ENCODE measurements at places on chromosomes 6 and 20.

DNA sequence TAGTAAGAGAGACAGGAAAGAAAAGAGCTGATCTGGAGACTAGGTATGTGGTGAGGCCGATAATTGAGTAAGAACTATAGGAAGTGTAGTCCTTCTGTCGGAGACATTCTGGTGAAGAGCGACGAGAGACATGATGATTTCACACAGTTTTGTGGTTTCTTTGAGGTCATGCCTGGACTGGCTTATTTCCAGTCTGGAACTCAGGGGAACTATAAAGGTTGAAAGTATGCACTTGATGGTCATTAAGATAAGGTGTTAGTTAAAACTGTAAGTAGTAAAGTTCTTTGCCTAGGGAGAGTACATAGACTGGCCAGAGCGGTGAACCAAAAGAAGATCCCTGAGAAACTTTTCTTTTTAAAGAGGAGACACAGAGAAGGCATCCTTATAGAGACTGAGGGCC, 68.8 kb downstream of the RFX6 start:
- no peak for DNase-seq

- DNase-seq: no peak
Observed at GRCh38 chr20:51027035-51027795, 4.3 kb upstream of the KCNG1 start.

GRCh38 chr6:79167931-79168694, 66.4 kb downstream of the HMGN3 start:
- no peak for DNase-seq

DNA sequence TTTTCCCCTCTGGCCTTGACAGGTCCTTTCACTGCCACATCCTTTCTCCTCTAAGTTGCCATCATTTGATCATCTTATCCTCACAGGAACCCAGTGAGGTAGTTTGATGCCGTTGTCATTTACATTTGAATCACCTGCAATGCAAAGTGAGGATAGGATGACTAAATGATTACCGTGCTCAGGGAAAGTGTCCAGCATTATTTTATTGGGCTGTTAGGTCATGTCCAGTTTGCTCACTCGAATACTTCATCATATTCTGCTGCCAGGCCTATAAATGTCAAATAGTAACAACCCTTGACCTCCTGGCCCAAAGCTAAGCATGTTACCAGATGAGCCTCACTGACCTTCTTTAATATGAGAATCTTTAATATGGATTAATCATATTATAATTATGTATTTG, 1068.7 kb upstream of the FLRT3 start:
- DNase-seq: no peak

GRCh38 chr6:110933912-110934311, 24.6 kb upstream of the GTF3C6 start:
- DNase-seq: no peak

DNA sequence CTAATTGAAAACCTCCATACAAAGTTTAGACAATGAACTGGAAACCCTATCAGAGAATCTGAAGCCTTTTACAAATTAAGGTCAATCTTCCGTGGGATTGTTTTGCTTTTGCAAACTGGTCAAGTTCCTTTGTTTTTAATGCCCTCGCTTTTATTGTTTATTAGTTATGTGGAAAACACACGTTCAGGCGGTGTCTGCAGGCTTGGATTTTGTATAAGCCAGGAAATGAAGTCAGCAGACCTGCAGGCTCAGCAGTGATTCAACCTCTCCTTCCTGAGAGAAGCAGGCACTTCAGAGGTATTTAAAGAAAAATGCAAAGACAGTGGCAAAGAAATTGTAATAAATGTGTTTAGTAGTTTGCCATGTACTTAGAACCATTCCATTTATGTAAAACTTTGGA, 103.4 kb upstream of the PDE10A start:
- no peak for DNase-seq

GRCh38 chr6:9647071-9647445, 767.8 kb downstream of the TFAP2A start:
- no peak for DNase-seq

GRCh38 chr20:11355345-11355744, 562.3 kb upstream of the BTBD3 start:
- no peak for DNase-seq

- DNase-seq: no peak
Observed at GRCh38 chr6:53834132-53834531, 39.3 kb downstream of the LRRC1 start.

- DNase-seq: no peak
Observed at GRCh38 chr6:132414761-132415160, 13.5 kb upstream of the MOXD1 start.

DNA sequence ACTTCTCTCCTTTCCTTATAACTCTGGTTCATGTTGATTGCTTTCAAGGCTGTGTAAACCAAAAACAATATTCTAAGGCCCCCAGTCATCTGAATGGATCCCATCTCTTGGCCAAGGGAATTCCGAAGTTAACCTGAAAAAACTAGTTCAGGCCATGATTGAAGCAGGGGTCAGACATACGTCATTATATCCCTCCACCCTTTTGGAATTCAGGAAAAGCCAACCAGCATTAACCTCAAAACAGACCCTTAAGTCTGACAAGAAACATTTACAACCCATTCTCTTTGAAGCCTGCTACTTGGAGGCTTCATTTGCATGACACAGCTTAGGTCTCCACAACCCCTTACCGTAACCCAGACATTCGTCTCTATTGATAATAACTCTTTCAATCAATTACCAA, 39.7 kb downstream of the SLC26A8 start:
- no peak for DNase-seq

- peak; percentile 83 for DNase-seq
Observed at GRCh38 chr6:52361945-52362442, at the start of gene PAQR8. TSS of gene PAQR8 (plus strand) at chr6:52362151. CDS start at chr6:52403214, 41,063 bp downstream.

GRCh38 chr20:15653396-15654207, 919.6 kb downstream of the KIF16B start:
- DNase-seq: no peak

DNA sequence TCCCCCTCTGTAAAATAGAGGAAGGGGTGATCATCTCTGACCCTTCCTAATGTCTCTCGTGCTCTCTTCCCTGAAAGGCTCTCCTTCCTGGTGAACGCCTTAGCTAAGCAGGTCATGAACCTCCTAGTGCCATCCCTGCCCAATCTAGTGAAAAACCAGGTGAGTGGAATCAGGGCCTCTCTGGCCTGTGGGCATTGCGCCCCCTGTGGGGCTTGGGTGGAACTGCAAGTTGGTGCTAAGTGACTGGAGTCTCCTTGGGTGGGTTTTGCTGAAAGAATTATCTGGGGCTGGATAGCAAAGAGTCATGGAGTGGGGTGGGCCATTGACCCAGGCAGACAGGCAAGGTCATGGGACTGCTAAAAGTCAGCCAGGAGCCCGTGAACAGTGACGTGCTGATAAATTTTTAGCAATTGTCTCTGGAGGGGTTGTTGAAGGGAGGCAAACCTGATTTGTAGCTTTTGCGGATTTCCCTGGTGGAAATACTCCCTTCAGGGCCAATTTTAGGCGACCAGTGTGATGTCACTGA, 8.9 kb downstream of the BPIFB1 start:
- DNase-seq: peak; percentile 68

DNA sequence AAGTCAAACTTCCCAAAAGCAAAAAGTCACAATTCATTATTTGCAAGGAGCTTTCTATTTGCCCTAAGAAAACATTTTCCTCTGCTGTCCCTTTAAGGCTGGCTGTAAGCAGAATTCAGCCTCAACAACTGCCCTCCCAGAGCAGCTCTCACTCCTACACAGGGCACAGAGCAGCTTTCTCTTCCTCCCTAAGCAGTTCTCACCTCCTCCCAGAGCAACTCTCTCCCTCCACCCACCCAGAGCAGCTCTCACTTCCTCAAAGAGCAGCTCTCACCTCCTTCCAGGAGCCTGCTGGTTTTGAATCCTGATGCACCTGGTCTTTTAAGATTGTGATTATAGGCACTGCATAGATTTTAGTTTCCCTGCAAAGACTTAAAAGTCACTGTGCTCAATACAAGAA, 120.6 kb upstream of the TMEM181 start:
- no peak for DNase-seq

GRCh38 chr6:154429711-154430110, 73.1 kb upstream of the IPCEF1 start:
- DNase-seq: no peak

- DNase-seq: no peak
Observed at GRCh38 chr20:48709058-48709691, 118.6 kb downstream of the PREX1 start.

Data from activated CD4-positive, alpha-beta memory T cell treated with anti-CD3 and anti-CD28 coated beads, Interleukin-2, amount 10 ng/mL, durations not matched to agents 7 days and 5 days (primary cell).